ENCODE measurements at places on chromosomes 5 and 9.

GRCh38 chr9:109816490-109816889 lies 36.5 kb downstream of the PALM2AKAP2 start:
- no peak for DNase-seq

DNA sequence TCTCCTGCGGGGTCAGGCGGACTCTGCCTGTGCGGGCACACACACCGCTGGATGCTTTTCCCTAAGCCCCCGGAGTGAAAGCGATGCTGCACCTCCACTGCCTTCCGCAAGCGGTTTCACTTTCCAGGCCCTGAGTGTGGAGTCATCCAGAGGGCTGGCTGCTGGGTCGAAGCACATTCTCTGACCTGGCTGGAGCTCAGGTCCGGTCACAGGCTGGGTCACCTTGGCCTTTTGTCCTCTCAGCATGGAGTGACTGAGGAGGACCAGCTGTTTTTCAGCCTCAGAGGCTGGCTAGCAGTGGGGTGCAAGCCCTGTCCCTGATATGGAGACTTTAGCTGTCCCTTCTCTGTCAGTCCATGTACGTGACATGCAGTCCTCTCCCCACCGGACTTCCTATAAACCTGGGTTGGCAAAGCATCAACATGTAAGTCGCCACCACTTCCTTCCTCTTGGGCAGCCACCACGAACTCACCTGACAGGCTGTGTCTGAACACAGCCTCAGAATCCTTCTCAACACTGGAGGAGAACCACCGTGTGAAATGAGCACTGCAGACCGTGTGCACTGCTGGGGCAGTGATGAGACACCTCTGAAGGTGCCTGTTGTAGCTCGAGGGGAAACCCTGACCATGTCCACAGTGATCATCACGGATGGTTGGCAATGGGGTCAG lies 51.3 kb downstream of the GADD45G start:
- no peak for DNase-seq

GRCh38 chr5:34847056-34847455 lies 8.1 kb downstream of the TTC23L start:
- DNase-seq = peak; percentile 99

DNA sequence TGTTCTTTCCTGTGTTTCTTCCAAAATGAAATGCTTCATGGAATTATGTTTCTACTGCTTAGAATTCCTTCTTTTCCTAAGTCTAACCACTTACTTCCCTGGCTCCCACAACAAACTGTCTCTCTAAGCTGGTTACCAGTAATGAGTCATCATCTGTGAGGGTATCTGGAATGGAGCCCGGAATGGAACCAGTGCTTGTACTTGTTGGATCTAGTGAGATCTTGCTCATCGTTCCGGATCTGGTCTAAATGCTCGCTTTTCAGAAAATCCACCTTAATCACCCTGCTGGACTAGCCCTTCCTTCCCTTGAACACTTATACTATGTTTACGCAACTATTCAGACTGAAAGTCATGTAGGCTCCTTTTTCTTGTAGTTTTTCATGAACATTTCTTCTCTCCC lies 184.8 kb downstream of the PBX3 start:
- peak; percentile 5 for DNase-seq

- no peak for DNase-seq
These were observed 15.8 kb downstream of the ERGIC1 start for GRCh38 chr5:172849606-172850453.

DNA sequence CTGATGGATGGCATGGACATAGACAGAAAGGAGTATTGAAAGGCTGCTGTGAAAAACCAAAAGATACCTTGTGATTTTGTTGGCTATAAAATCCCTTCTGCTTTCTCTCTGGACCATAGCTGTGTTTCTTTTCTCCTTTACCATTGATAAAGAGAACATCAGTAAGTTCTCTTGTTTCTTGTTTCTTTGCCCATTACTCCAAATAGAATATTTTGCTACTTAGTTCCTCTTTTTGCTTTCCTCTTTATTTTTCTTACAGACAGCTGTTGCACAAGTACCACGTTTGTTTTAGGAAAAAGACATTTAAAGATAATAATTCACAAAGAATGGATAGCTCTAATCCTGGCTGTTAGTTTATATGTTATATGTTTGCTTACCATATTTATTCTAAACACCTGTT lies 1129.2 kb downstream of the DTWD2 start:
- no peak for DNase-seq

- no peak for DNase-seq
These were observed 239.3 kb downstream of the CETN3 start for GRCh38 chr5:90170261-90170660.

GRCh38 chr9:93698140-93698908 lies 121.9 kb downstream of the PHF2 start:
- no peak for DNase-seq

DNA sequence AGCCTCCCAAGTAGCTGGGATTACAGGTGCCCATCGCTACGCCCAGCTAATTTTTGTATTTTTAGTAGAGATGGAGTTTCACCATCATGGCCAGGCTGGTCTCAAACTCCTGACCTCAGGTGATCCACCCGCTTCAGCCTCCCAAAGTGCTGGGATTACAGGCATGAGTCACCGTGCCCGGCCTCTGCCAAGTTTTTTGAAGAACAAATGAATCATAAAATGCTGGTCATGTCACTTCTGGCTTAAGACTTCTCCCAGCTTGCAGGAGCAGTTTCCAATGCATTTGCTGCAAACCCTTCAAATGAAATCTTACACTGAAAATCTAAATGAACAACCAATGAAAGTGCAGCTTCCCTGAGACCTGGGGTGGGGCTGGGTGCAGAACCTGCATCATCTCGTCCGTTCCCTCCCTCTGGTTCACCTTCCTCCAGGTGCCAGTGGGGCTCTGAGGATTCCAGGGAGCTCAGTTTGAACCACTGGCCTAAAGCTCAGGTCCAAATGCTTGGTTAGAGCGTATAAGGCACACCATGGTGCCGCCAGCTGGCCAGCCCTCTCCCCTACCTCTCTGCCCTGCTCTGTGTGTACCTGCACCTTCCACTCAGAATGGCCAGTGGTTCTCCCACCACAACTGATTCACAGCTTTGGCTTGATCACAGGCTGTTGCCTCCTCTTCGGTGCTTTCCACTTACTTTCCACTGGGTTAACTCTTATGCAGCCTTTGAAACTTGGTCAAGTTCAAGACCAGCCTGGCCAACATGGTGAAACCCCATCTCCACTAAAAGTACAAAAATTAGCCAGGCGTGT lies 39.8 kb upstream of the FUBP3 start:
- no peak for DNase-seq

DNA sequence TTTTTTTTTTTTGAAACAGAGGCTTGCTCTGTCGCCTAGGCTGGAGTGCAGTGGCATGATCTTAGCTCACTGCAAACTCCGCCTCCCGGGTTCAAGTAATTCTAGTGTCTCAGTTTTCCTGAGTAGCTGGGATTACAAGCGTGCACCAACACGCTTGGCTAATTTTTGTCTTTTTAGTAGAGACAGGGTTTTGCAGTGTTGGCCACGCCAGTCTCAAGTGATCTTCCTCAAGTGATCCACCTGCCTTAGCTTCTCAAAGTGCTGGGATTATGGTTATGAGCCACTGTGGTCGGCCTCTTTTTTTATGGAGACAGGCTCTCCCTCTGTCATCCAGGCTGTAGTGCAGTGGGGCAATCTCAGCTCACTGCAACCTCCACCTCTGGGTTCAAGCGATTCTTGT lies 82.9 kb downstream of the RAB24 start:
- peak; percentile 63 for DNase-seq

GRCh38 chr9:14326264-14326826 lies 12.4 kb upstream of the NFIB start:
- DNase-seq = no peak

DNA sequence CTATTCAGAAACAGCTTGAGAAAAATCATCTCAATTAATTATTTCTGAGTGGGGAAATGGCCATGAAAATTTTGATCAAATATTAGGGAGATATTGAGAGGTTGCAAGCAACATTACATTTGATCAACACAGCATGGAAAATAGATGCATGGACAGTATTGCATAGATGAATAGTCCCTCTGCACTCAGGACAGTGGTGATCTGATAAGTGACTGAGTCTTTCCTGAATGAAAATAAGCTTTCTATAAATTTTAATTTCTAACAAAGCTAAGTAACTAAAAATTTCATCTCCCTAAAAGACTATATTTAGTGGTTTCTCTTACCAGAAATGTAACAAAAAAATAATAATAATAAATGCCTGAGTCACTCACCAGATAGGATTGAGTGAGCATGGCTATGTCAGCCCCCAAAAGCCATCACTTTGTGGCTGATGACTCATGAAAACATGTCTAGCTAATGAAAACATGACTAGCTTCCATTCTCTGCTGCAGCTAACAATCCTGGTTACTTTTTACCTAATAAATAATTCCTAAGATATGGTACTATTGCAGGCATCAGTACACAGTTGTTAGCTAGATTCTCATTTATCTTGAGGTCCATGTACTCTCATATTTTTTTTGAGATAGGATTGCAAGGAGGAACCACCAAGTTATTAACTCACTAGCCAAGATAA lies 1294.8 kb upstream of the ACO1 start:
- no peak for DNase-seq

GRCh38 chr9:105144841-105145240 lies 99.6 kb upstream of the SLC44A1 start:
- no peak for DNase-seq

- DNase-seq = no peak
These were observed 105.5 kb downstream of the MACIR start for GRCh38 chr5:103364074-103364473.

DNA sequence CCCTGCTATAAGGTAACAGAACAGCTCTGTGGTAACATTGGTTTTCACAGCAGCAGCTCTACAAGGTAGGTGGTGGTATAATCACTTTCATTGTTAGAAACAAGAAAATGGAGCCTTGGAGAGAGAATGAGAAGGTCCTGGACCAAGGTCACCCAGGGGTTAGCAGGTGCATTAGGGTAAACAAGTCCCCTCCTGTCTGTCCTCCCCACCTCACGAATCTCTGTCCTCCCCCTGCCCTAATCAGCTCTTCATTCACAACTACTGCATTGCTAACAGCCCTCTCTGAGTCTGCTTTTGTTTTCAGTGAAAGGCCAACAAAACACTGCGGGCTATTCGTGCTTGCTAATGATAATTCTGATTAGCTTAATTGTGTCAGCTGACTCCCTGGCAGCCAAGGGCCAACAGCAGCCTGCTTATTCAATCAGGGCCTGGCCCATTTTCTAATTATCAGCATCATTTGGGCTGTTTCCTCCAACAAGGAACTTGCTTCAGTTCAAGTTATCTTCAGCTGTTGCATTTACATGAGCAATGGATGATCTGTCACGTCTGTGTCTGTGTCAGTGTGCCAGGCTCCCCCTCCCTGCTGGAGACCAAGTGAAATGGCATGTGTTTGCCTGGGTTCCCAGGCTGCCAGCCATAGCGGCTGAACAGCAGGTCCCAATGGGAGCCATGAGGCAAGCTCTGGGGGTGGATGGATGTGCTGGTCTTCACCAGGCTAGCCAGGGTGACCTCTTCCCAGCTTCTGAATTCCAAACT lies 56.7 kb upstream of the EQTN start:
- DNase-seq = no peak

DNA sequence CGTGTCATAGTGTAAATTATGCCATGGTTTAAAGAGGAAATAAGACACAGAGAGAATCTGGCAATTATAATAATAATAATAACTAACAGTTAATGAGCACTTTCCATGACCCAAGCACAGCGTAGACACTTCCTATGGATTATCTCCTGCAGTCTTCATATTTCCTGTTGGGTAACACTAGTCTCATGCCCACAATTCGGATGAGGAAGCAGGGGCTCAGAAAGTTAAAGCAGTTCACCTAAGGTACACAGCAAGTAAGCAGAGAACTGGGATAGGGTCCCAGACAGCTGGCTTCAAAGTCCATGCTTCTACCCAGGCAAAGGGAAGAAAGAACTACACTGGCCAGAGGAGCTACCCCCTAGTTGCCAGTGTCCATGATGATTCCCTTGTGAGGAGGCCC lies 27.9 kb upstream of the TGFBI start:
- DNase-seq = no peak

DNA sequence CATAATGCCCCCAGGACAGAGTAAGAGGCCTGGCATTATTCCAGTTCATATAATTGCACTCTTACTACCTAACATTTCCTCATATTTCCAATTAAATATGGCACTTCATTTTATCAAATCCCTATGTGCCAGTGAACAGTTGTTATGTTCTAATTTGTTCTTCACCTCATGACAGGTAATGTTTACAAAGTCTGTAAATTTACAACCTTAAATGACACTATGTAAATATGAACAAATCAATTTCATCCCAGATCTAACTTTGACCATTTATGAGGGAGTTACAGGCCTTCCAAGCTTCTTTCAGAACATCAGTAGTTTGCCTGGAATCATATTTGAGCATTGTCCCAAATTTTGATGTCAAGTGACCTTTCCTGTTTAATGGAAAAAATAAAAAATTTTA lies 592.6 kb upstream of the CDH6 start:
- DNase-seq = no peak

DNA sequence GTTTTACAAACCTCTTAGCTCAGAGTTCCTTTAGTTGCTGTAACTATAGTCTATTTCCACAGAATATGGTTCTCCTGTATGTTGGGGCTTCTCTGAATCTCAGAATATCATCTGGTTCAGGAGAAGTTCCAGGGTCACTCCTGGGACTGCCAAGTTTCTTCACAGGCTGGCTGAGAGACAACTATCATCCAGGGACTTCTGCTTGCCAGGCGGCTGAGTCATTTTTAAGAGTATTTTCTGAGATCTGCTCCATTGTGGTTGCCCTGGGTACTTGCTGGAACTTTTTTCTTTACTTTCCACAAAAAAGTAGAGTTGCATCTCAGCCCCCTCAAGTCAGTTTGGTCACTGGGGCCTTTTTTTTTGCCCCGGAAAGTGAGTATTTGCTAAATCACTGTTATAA lies 566.5 kb downstream of the LRRC70 start:
- DNase-seq = no peak

DNA sequence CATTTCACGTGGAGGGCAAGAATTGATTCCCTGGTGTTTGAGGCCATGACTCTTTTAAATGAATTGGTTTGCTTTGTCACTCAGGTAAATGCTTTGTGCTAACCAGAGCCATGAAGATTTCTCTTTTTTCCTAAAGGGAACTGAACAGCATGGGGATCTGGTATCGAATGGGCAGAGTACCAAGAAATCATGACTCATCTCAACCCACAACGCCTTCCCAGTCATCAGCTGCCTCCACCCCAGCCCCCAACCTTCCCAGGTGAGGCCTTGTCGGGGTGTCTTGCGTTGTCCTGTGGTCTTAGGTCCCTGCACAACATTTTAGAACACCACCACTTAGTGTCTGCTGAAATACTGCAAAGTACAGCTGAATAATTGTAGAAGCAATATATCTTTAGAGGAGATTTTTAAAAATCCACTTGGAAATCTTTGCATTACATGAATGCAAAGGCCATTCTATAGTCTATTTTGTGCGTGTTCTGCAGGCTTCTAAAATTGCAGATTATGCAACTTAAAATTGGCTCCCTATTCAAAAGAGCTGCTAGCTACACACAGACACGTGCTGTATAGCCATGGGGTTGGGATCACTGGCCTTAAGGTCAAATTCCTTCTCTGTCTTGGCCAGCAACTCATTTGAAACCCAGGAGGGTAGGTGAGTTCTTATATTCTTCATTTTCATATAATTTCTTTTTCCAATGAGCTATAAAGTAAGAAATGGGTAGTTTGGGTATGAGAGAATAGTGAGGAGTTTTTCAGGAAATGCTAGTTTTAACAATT lies 69.0 kb downstream of the MVB12B start:
- no peak for DNase-seq

GRCh38 chr5:78242001-78242400 lies 52.5 kb downstream of the AP3B1 start:
- no peak for DNase-seq

- DNase-seq = no peak
These were observed 78.8 kb upstream of the IZUMO3 start for GRCh38 chr9:24624481-24624880.

All from NCI-H524 (cell line).